ENCODE measurements at places on chromosomes 12 and 14.

GRCh38 chr12:129840145-129840884, 63.5 kb downstream of the TMEM132D start:
- no peak for DNase-seq

GRCh38 chr12:113645183-113645582, 173.5 kb upstream of the LHX5 start:
- DNase-seq: no peak

GRCh38 chr14:98903371-98903770, 368.6 kb downstream of the BCL11B start:
- DNase-seq: no peak

GRCh38 chr12:20274008-20274407, 94.3 kb upstream of the PDE3A start:
- no peak for DNase-seq

DNA sequence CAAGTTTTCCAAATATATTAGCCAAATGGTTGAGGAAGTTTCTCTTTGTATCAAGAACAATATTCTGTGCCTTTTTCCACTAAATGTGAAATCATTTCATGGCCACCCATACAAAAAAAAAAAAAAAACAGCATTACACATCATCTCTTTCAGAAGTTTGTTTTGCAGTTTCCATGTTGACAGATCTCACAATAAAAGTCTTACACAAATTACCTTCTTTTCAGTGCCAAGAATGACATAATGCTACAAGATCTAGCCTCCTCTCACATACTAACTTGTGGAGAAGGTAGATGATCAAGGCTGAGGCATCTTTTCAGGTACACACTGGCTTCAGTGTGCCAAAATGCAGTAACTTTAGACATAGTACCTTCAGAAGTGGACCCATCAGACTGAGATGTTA, 35.3 kb downstream of the PRKD1 start:
- no peak for DNase-seq

Data from SK-N-DZ (cell line).